ENCODE measurements at places on chromosomes 4 and X.

GRCh38 chr4:1340861-1341260 lies 6.1 kb upstream of the UVSSA start:
- DNase-seq: no peak

GRCh38 chr4:152665691-152666395 lies 14.0 kb downstream of the TMEM154 start:
- DNase-seq: no peak

DNA sequence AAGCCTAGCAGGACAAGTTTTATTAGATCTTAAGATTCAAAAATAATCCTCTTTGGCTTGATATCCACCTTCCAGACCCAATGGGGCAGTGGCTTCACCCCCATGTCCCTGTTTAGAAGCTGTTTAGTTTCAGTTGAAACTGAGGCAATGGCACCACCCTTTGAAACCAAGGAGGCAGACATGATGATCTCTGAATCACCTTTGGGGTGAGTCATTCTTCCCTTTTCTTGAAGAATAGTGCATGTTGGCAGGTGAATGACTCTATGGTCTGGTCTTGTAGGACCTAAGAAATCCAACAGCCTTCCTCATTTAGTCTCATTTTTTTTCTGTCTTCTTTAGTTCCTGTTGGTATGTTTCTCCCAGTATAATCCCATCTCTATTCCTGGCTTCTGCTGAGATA lies 29.5 kb upstream of the BMP15 start:
- no peak for DNase-seq

DNA sequence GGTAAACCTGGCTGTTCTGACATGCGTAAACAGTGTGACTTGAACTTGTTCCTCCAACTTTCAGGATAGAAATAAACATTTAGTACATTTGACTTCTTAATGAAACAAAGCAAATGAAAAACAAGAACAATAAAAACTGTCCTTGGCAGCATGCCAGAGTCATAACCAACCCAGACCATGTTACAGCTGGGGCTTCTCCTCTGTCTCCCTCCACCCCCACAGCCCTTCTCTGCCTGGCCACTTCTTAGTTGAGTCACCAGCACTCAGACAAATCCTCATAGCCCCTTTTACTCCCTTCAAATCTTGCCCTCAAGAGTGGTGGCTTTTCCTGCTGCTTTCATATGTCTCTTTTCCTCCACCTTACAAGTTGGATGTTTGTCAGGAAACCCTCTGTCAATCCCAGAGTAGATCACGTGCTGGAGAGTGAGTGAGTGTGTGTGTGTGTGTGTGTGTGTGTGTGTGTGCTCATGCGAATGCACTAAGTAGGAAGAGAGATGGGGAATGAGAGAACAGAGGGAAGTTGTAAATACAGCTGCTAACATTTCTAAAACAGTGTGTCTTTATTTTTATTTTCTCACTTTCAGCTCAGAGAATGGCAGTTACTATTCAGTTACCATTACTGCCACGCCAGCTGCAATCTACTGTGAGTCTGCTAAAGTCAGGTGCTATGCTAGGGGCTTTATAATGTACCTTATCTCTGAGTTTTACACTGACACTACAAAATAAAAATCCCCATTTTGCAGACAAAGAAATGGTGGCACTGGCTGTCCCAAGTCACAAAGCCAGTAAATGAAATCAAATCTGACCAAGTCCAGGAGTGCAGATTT lies 15.0 kb downstream of the SCARB2 start:
- no peak for DNase-seq

- DNase-seq: no peak
These were observed 60.5 kb upstream of the MCUB start for GRCh38 chr4:109499513-109499912.

GRCh38 chr4:17168571-17168970 lies 270.1 kb upstream of the LDB2 start:
- DNase-seq: peak; percentile 81

GRCh38 chrX:44344687-44345086 lies 1.2 kb upstream of the EFHC2 start:
- no peak for DNase-seq

- no peak for DNase-seq
These were observed 35.4 kb upstream of the HPSE start for GRCh38 chr4:83369831-83370639.

GRCh38 chrX:77622672-77623071 lies 163.3 kb downstream of the ATRX start:
- no peak for DNase-seq

- no peak for DNase-seq
These were observed 60.4 kb downstream of the SLC10A6 start for GRCh38 chr4:86788826-86789225.

DNA sequence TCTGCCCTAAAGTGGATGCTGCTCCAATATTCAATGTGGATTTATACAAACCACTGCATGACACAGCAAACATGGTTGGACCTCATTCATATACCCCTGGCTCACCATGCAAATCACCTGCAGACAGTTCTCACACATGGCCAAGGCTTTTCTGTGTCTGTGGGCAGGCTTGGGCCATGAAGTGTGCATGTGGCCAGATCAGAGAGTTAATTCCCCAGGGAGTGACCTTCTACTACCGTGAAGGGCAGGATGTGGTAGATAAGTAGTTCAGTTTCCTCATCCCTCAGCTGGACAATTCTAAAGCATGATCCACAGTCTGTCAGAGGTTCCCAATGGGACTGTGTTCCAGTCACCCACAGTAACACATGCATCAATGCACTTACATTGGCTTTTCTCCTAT lies 24.6 kb upstream of the BCLAF3 start:
- DNase-seq: no peak

- DNase-seq: no peak
These were observed 53.8 kb downstream of the SPRY1 start for GRCh38 chr4:123450393-123450792.

- no peak for DNase-seq
These were observed 59.4 kb downstream of the MTHFD2L start for GRCh38 chr4:74217365-74217764.

DNA sequence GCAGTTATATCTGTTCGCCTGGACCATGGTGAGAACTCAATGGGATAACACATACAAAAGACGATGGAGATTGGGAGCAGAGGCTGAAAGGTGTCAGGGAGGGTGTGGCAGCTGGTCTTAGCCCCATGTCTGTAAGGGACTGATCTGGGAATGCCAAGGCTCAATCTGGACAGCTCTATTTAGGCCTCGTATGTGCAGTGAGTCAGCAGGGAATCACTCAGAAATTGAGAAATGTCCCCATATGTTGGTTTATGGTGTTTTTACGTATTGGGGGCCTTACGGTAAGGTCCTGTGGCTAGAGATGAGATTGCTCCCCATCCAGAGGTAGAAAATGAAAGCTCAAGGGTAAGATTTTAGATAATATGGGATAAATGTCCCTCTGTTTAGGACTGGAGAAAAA lies 71.4 kb upstream of the TTC29 start:
- DNase-seq: no peak

- DNase-seq: peak; percentile 9
These were observed at the start of gene SGCB for GRCh38 chr4:52038103-52038912. TSS of gene SGCB (minus strand) at chr4:52038299. CDS start at chr4:52038259, 40 bp downstream.

DNA sequence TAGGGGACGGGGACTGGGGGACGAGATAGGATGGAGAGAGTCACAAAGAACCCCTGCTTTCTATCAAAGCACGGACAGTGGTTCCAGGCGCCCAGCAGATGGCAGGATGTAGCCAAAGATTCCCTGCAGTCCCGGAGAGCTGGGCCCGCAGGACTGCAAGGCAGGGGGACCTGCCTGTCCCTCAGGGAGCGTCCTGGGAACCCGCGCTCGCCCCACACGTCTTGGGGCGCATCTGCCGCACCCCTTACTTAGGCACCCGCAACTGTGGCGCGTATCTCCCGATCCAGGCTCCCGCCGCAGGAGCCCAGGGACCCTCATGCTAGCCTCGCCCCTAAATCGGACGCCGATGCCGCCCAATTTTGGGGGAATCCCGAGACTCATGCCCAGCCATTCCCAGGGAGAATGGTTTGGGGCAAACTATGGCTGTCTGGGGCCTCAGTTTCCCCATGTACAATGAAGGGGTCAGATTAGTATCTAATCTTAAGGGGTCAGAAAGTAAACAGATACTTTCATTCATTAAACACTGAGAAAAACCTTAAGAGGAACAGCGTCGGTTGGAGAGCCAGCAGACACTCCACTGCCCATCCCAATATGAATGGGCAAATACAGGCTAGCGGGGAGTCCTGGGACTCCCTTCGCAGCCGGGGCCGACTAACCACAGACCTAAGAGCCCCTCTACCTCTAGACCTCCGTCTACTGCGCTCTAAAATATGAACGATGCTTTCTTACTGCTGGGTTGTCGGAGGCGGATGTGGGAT lies 581 bp upstream of the STK32B start:
- no peak for DNase-seq

- DNase-seq: no peak
These were observed 56.2 kb downstream of the METTL14 start for GRCh38 chr4:118741301-118741855.

DNA sequence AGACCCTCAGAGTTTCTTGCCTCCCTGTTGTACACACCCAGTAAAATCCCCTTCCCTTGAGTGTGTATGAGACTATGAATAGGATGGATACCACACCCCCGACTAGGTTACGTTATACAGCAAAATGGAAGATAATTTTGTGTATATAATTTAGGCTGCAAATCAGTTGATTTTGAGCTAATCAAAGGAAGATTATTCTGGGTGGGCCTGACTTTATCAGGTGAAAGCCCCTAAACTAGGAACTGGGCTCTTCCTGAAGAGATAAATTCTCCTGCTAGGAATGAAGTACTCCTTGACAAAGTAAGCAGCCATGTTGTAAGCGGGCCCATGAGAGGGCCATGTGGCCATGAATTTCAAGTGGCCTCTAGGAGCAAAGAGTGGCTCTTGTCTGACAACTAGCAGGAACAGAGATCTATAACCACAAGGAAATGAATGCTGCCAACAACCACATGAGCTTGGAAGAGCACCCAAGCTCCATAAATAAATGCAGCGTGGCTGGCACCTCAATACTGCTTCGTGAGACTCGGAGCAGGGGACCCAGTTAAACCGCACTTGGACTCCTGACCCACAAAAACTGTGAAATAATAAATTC lies 646.4 kb downstream of the IL1RAPL1 start:
- DNase-seq: no peak

GRCh38 chrX:51404445-51404844 lies 71.8 kb downstream of the NUDT10 start:
- DNase-seq: no peak

DNA sequence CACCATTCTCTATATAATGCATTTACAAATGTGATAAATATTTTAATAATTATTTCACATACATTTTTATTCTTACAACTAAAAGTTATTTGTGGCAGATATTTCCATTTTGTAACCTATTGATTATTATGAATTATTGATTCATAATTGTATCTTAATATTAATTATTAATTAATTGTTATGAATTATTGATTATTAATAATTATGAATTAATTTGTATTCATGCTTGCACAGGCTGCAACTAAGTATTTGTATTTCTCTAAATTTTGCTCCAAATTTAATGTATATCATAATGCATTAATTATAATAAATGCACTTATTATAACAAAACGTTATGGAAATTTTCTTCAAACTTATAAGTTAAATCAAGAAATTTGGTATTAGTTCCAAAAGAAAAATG lies 929.7 kb downstream of the PCDH7 start:
- DNase-seq: no peak

GRCh38 chr4:169840554-169840953 lies 82.8 kb upstream of the HPF1 start:
- DNase-seq: no peak

DNA sequence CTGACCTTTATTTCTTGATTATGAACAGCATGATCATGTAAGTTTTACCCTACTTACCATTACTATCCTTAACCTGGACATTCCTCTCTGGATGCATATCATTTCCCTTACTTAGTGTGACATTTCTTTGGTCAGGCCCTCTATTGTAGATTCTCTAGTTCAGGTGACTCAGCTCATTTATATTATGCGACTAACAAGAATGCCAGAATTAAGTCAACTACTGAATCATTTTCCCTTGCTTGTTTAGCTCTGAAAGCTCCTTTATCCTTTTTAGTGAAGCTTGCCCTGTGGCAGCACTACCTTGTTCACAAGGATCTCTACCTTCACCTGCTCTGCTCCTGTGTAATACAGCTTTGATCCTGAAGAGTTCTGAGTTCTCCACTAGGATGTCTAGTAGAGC lies 15.1 kb upstream of the UGT2B17 start:
- DNase-seq: no peak

GRCh38 chr4:73916172-73916925 lies 47.2 kb downstream of the CXCL1 start:
- DNase-seq: no peak

GRCh38 chrX:41889317-41890025 lies 33.9 kb downstream of the CASK start:
- no peak for DNase-seq

DNA sequence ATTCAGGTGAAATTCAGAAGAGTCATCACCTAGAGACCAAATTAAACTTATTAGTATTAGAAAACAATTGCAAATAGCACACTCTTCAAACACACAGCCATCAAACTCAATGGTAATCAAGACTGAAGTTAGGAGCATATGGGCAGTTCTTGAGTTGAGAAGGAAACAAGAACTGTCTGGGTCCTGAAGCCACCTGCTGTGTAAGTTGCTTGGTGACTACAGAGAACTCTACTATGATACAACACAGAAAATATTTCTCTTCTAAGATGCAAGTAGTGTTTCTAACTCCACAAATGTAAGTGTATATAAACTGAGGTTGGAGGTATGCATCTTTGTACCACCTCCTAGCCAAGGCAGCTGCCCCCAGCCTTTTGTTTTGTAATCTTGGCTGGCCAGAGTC lies 325 bp upstream of the PF4V1 start:
- no peak for DNase-seq

- no peak for DNase-seq
These were observed 26.8 kb upstream of the MAGEA10 start for GRCh38 chrX:152165033-152165743.

GRCh38 chrX:153861151-153861550 lies 24.8 kb downstream of the L1CAM start:
- DNase-seq: no peak

- no peak for DNase-seq
These were observed 29.6 kb downstream of the LEF1 start for GRCh38 chr4:108139089-108139488.

- DNase-seq: no peak
These were observed 504.0 kb downstream of the RAPGEF2 start for GRCh38 chr4:159606835-159607234.

- DNase-seq: no peak
These were observed 504.0 kb downstream of the MAGEE1 start for GRCh38 chrX:76931518-76931917.

- DNase-seq: peak; percentile 20
These were observed 41.7 kb downstream of the RBM46 start for GRCh38 chr4:154822775-154823174.

GRCh38 chr4:184347251-184348239 lies 126.8 kb downstream of the IRF2 start:
- DNase-seq: no peak

DNA sequence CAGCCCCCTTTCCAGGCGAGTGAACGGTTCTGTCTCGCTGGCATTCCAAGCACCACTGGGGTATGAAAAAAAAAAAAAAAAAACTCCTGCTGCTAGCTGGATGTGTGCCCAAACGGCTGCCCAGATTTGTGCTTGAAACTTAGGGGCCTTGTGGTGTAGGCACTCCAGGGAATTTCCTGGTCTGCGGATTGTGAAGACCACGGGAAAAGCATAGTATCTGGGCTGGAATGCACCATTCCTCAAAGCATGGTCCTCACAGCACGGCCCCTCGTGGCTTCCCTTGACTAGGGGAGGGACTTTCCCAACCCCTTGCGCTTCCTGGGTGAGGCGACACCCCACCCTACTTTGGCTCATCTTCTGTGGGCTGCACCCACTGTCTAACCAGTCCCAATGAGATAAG lies 516.8 kb upstream of the FAM241A start:
- DNase-seq: peak; percentile 28

All from smooth muscle cell of the brain vasculature (primary cell).